ENCODE measurements at places on chromosomes 3 and 15. TPM values are rescaled to one million over a fixed set of nuclear protein-coding genes. Genes with fewer than 3 reads are reported as not detected.

DNA sequence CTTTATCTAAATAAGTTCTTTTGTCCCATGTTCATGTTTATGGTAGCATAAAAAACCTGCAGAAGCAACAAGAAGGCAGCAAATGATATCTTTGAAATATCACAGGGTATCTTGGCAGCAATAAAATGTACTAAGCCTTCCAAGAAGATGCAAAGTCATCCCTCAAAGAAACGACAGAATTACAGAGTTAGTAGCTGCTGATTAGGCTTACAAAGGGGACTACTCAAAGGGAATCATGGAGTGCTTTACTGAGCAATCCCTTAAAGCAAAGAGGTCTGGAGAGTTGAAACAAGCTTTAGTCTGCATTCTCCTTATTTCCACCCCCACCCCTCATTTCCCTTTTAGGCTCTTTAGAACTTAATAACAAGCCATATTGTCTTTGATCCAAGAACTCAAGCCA is 935.0 kb downstream of the SQOR start:
- DNase-seq, result no peak

Gene SLC28A2
- not detected for total RNA-seq

GRCh38 chr3:105436687-105437086 is 70.0 kb downstream of the ALCAM start:
- no peak for DNase-seq

GRCh38 chr3:59600631-59601030 is 550.8 kb upstream of the CFAP20DC start:
- DNase-seq, result no peak

GRCh38 chr3:142844339-142844977 is 44.4 kb downstream of the PCOLCE2 start:
- peak; percentile 64 for DNase-seq

Gene VWA5B2
- not detected for total RNA-seq

Gene AGBL1
- not detected for total RNA-seq

Gene FRMD4B
- total RNA-seq, result 2.6 TPM

Gene SLC27A2
- 0.39 TPM for total RNA-seq

DNA sequence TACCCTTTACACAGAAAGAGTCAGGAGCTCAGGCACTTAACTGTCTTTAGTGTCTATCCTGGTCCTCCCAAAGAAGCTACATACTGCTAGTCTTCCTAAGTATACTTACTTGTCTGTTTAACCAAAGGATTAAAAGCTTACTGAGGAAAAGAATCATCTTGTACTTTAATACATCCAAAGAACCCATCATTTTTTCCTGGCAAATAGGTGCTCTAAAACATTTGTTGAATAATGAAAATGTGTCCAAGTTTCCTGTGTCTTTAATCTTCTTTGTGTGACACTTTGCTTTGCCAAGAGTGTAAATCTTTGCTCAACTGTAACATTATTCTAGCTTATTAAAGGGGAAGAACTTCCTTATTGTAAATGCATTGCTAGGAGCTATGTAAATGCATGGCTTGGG is 519.2 kb downstream of the OTOL1 start:
- DNase-seq, result no peak

GRCh38 chr15:63890617-63891016 is 56.9 kb upstream of the HERC1 start:
- DNase-seq, result no peak

DNA sequence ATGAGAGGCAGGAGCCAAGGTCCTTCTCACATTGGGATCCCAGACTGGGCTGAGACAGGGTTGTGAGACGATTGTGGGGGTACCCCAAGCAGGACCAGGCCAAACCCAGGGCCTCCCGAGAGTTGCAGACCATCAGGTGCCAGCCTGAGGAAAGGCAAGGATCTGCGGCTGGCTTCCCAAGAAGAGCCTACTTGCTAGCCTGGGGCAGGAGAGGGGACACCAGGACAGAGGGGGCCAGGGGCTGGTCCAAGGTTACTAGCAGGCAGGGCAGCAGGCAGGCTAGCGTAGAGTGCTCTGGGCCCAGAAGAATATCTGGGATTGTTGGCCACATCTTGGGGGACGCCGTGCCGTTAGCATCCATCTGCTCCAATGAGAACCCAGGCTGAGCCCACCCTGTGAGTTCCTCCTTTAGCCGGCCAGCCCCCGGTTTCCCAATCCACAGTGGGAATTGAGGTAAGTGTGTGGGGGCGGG is 546 bp downstream of the CISH start:
- DNase-seq, result no peak

DNA sequence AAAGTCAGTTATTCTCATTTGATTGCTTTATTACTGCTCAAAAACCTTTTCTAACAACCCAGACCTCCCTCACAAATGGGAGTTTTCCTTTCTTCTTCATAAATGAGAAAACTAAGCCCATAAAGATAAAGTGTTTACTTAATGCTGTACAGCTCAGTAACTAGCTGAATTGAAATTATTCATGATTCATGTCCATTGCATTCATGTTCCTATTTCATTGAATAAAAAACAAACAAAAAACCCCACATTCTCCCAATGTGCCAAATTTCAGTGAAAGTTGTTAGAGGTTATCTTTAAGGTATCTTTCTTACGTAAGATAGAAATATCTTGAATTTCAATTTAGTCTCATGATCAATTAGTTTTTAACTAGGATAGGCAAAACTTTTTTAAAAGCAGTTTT is 2.8 kb downstream of the PLSCR2 start:
- no peak for DNase-seq

DNA sequence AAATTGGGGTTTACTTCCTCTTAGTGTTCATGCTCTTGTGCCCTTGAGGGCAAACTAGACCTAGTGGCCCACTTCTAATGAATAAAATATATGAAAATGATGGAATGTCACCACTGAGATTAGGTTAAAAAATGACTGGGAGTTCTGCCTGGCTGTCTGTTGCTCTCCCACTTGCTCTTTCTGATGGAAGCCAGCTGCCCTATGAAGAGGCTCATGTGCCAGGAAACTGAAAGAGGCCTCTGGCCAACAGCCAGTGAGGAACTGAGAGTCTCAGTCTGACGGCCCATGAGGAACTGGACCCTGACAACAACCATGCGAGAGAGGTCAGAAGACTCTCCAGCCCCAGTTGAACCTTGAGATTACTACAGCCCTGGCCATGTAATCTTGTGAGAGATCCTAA is 107.1 kb upstream of the FHIT start:
- peak; percentile 43 for DNase-seq

GRCh38 chr15:69794645-69795469 is 302.9 kb downstream of the TLE3 start:
- peak; percentile 71 for DNase-seq

DNA sequence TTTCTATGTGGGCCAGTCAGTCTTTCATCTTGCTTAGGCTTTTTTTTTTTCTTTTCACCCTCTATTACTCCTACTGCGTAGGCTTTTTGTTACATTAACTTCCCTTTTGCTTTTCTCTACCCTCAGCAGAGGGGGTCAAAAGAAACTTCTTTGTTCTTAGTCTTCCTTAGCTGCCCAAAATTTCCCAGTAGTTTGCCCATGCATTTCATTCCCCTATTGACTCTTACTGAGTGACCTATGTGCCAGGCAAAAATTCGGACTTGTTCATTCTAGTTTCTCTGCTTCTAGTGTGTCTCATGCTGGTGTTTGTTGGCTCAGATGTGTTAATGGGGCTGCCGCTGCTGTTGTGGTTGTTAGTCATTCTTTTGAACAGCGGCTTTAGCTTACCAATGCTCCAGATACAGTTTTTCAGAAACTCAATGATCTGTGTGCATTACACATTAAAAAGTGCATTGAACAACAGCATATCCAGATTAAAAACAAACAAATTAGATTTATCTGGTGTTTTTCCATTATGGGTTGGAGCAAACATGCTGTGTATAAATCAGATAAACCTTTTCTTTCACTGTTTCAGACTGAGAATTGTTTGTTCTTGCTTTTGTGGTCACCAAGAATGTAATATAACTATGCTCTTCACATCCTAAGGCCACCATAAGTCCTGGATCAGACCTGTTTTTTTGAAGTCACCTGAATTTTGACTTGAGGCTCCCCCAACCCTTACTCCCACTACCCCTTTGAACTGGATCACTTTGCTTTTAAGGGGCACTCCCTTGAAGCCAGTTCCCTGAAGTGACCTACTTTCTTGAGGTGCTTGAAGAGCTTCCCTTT is 43.1 kb downstream of the PDE8A start:
- DNase-seq, result peak; percentile 76

- no peak for DNase-seq
Observed at GRCh38 chr15:82186719-82187406, 75.7 kb downstream of the EFL1 start.

Gene ANXA2
- total RNA-seq, result 4,077 TPM

Gene UTS2B
- not detected for total RNA-seq

Gene CNTN4
- not detected for total RNA-seq

- DNase-seq, result no peak
Observed at GRCh38 chr3:101638261-101638745, 38.6 kb downstream of the ZBTB11 start.

All from RPMI7951 (cell line).